CD8-positive, alpha-beta memory T cell (primary cell): ENCODE measurements at places on chromosomes 1 and 21.

DNA sequence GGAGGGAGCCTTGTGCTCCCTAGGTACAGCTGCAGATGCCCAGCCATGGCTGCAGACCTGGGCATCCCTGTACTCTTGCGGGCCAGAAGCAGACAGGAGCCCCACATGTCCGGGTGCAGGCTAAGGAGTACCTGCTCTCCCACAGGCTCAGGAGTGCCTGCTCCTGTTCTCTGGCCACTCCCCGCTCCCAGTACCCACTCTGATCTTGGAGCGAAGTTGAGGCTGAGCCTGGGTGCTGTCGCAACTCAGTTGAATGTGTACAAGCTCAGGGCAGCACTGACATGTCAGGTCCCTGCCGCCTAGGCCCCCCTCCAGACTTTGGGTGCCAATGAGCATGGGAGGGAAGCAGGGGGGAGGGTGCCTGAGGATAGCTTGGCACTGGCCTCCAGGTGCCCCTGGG, 666.9 kb downstream of the PLPP3 start:
- DNase-seq: no peak

DNA sequence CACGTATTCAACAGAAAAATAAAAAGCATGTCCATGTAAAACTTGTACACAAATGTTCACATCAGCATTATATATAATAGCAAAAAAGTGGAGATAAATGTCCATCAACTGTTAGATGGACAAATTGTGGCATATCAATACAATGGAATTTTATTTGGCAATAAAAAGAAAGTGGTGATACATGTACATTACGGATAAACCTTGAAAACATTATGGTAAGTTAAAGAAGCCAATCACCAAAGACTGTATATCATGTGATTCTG, 76.9 kb downstream of the EIF4G3 start:
- no peak for DNase-seq

GRCh38 chr1:62417351-62417999, 19.4 kb upstream of the USP1 start:
- DNase-seq: no peak

DNA sequence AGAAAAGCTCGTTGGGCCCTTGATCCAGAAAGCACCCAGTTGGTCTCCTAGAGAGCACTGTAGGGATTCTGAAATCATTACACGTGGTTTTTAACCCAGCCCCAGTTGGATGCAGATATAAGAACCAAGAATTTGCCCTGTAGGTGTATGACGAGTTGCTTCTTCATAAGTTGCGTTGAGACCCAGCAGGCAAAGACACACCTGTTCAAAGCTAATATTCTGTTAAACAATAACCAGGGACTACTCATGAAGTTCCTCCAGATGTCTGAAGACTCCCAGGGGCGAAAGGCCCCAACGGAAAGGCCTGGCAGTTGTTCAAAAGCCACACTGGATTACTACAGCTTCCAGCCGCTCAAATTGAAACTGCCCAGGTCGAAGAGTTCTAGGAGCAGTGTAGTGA, 88.6 kb upstream of the HNRNPU start:
- no peak for DNase-seq

DNA sequence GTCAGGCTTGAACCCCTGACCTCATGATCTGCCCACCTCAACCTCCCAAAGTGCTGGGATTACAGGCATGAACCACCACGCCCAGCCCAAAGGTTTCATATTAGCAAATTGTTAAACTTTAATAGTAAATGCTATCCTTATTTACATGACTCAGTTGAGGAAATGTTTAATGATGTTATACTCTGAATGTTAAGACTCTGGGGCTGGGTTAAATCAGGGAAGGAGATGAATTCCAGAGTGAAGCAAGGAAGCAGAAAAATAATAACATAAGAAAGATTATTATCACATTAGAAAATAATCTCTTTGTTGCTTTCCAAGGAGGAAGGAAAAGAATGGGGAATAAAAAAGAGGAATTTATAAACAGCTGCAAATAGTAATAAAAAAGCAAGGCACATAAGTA, 105.3 kb downstream of the PTGS2 start:
- no peak for DNase-seq

DNA sequence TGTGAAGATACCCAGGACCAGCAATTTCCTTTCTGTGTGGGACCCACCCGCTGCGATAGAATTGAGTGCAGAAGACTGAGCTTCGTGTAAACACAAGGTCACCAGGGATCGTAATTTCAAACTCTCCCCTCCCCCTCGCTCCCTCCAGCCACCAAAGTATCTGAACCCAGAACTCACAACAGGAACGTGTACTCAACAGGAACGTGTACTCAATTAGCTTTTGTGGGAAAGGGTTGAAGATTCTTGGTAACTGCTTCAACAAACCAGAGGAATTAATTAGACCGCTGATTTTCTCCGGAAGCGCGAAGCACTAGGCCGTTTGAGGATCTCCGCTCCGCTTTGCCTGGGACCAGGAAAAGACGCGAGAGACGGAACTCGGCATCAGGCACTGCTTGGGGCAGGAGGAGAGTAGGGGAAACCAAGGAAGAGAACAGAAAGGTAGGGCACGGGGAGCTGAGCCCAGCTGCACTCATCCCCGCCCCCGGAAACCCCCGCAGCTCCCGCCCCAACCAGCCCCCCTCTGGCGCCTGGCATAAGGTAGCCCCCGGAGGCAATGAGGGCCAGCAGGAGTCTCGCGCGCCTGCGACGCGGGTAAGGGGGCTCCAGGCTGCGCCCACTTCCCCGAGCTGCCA, 453 bp downstream of the DRAM2 start:
- peak; percentile 53 for DNase-seq

DNA sequence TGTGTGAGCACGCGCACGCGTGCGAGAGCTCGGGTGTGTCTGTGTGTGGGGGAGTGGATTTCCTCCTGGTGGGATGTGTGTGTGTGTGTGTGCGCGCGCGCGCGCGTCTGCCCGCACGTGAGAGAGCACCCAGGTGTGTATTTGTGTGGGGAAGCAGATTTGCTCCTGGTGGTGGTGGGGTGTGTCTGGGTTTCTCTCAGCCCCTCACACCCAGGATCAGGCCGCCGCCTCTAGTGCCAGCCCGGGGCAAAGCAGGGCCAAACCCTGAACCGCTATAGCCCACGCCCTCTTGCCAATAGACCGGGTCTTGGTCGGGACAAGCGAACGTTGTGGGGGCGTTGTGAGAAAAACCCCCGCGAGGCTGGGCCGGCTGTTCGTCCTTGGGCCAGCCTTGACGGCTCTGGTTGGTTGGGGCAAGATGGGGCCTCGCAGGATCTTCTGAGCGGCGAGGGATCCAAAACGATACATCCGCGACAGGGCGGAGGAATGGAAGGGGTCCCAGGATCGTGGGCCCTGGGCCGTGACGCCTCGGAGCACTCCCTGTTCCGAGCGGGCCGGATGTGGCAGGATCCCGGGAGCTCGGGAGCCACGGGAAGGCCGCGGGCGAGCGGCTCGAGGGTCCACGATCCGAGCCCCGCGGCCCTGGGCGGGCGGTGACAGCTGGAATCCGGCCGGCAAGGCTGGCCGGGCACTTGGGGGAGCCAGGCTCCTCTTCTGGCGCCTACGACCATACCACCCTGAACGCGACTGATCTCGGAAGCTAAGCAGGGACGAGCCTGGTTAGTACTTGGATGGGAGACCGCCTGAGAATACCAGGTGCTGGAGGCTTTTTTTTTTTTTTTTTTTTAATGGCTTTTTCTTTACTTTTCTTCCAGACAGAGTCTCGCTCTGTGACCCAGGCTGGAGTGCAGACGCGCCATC, 68.2 kb downstream of the RNF187 start:
- DNase-seq: peak; percentile 58

DNA sequence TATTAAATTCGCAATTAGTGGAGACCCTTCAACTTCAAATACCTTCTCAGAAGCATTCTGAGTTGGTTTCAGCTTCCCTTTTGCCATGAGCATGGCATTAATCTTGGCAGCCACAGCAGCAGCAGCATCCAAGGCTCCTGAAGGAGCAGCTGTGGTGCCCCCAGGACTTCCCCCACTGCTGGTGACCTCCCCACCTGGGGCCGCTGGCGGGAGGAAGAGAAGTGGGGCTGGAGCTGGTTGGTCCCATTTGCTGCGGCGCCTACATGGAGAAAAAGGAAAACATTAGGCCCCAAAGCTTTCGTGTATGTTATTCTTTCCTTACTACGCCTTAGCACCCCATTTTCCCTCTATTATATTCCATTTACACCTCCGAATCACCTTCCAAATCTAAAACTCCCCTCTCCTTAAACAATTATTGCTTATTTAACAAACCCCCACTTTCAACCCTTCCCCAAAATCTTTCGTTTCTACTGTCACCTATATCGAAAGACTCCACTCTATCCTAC, 569 bp downstream of the KHDC4 start:
- no peak for DNase-seq
